Activated CD8-positive, alpha-beta T cell treated with anti-CD3 and anti-CD28 coated beads, Interleukin-2, amount 10 ng/mL, durations not matched to agents 7 days and 5 days (primary cell): ENCODE measurements at places on chromosomes 6 and 20. TPM values are rescaled to one million over a fixed set of nuclear protein-coding genes. Genes with fewer than 3 reads are reported as not detected.

DNA sequence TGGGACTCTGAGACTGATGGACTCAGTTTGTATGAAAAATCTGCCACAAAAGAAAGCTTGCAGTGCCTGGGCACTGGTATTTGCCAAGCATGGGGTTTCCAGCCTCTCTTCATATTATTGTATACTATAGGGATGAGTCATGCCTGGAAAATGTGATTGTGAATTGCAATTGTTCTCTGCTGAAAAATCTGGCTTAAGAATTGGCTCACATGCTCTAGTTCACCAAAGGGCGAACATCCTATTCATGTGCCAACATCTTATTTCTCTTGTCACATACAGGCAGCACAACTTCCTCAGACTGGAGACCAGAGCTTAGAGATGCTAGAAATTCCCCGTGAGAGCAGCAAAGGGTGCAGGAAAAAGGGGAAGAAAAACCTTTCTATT lies 103.6 kb upstream of the KCNK16 start:
- H3K27ac ChIP-seq: no peak overlapping the region
- H3K4me1 ChIP-seq: no peaks in the 10 kb centered on the region
- DNase-seq: no peak
- H3K27me3 ChIP-seq: peaks cover 2% of the 10 kb centered on the region
- no peaks in the 10 kb centered on the region for H3K36me3 ChIP-seq

GRCh38 chr6:15431762-15432483 lies 186.1 kb downstream of the JARID2 start:
- no peak for DNase-seq
- H3K36me3 ChIP-seq: peaks cover 41% of the 10 kb centered on the region
- H3K27me3 ChIP-seq: no peaks in the 10 kb centered on the region
- no peak overlapping the region for H3K4me3 ChIP-seq
- peak overlapping the region; percentile 61 for H3K27ac ChIP-seq
- H3K4me1 ChIP-seq: peaks cover 84% of the 10 kb centered on the region

DNA sequence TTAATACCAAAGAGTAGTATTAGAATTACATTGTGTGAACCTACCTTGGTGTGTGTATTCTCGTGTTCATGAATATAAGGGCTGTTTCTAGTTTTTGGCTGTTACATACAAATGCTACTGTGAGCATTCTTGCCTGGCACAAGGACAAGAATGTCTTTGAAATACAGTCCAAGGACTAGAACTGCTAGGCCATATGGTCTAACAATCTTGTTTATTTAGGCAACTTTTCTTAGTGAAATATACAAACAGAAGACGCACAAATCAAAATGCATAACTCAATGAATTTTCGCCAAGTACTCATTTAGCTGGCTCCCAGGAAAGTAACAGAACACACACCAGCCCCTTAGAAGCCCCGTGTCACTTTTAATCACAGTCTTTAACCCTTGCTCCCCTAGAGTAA lies 28.5 kb downstream of the KDM1B start:
- no peaks in the 10 kb centered on the region for H3K27me3 ChIP-seq
- no peak for DNase-seq
- H3K36me3 ChIP-seq: peaks cover 5% of the 10 kb centered on the region
- H3K27ac ChIP-seq: no peak overlapping the region
- no peak overlapping the region for H3K4me3 ChIP-seq

DNA sequence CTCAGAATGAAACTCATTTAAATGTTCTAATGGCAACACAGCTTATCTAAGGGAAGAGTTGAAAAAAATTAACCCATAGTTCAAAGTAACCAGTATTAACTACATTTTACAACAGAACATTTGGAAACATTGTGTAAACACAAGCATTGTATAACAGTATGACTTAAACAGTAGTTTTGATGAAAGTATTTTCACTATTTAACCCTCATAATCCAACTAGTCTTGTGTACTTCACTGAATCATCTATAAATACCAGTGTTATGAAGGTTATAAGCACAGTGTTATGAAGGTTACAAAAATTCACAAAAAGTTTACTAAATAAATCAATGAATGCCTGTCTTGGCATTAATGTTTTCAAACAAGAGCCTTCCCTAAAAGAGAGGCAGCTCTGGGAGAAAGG lies 66.5 kb downstream of the REV3L start:
- H3K27me3 ChIP-seq: no peaks in the 10 kb centered on the region
- DNase-seq: no peak
- no peak overlapping the region for H3K27ac ChIP-seq
- no peaks in the 10 kb centered on the region for H3K4me1 ChIP-seq
- peaks cover 3% of the 10 kb centered on the region for H3K36me3 ChIP-seq

DNA sequence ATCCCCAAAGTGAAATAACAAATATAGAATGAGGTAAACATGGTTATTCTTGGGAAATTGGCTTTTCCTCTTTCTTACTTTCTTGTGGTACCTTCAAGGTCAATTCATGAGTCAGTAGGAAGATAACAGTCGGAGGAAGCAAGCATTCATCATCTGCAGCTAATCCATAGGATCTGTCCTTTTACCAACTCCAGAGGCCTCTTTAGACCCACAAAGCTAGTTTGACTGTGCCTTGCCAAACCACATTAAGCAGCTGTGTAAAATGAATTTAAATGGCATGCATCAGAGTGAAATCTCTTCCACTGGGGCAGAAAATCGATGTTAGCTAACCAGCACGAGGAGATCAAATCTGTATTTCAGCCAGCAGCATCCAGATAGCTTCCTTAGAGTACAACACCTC lies 171.3 kb downstream of the TMEM242 start:
- H3K4me3 ChIP-seq: no peak overlapping the region
- H3K27ac ChIP-seq: no peak overlapping the region
- no peaks in the 10 kb centered on the region for H3K27me3 ChIP-seq
- H3K36me3 ChIP-seq: peaks cover 17% of the 10 kb centered on the region
- no peak for DNase-seq
- peaks cover 6% of the 10 kb centered on the region for H3K4me1 ChIP-seq

- H3K4me3 ChIP-seq: no peak overlapping the region
- H3K4me1 ChIP-seq: peaks cover 7% of the 10 kb centered on the region
- no peaks in the 10 kb centered on the region for H3K27me3 ChIP-seq
- H3K27ac ChIP-seq: no peak overlapping the region
These were observed 5.1 kb downstream of the BLOC1S5 start for GRCh38 chr6:8059129-8059528.

DNA sequence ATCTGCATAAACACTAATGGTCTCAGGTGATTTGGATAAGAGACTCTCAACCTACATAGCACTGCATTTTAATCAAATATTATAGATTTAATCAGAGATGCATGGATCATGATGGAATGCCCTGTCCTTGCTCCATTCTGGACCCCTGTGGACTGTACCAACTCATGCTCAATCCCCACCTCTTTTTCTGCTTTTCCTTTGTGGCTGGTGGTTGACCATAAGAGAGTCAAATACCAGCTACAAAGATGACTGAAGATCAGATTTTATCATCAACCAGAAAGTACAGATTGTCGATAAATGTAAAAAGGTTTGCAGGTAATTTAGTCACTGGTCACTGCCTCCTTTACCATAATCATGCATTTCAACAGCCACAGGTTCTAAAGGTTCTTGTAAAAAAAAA lies 116.2 kb downstream of the ME1 start:
- H3K27ac ChIP-seq: no peak overlapping the region
- no peaks in the 10 kb centered on the region for H3K36me3 ChIP-seq
- DNase-seq: no peak

GRCh38 chr20:10596710-10597121 lies 77.1 kb downstream of the JAG1 start:
- H3K27ac ChIP-seq: no peak overlapping the region
- peaks cover 2% of the 10 kb centered on the region for H3K36me3 ChIP-seq
- H3K4me1 ChIP-seq: peaks cover 3% of the 10 kb centered on the region
- no peak for DNase-seq
- no peak overlapping the region for H3K4me3 ChIP-seq
- no peaks in the 10 kb centered on the region for H3K27me3 ChIP-seq

DNA sequence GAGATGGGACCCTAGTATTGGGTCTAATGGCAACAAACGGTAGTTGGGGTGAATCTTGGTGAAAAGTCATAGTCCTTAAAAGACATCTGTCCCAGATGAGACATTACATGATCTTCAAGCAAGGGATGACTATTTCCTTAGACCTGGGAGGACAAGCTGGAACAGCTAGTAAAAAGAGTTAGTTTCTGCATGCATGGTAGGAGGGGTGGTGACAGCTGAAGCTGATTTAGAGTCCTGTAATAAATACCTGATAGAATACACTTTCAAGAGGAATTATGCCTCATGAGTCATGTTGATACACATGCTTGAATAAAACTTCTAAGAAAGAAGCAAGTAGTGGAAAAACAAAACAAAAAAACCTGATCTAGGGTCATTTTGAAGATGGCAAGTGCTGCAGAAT lies 247.4 kb downstream of the CD109 start:
- H3K27ac ChIP-seq: no peak overlapping the region
- H3K27me3 ChIP-seq: no peaks in the 10 kb centered on the region

DNA sequence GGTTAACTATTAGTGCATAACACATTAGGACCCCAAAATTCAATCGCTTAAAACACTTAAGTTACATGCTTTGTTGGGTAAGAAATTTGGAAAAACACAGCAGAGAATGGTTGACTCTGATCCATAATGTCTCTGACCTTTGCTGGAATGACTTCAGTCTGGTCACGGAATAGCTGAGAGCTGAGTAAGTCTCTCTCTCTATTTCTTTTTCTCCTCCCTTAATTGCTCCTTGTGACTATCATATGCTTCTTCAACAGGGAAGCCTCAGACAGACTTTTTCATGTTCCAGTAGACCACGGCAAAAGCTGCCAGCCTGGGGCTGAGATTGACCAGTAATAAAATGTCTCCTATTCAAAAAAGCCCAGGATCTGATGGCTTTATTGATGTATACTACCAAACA lies 4.8 kb downstream of the OR12D1 start:
- DNase-seq: no peak
- H3K27me3 ChIP-seq: peaks cover 20% of the 10 kb centered on the region
- H3K27ac ChIP-seq: no peak overlapping the region
- H3K4me3 ChIP-seq: no peak overlapping the region
- no peaks in the 10 kb centered on the region for H3K36me3 ChIP-seq

DNA sequence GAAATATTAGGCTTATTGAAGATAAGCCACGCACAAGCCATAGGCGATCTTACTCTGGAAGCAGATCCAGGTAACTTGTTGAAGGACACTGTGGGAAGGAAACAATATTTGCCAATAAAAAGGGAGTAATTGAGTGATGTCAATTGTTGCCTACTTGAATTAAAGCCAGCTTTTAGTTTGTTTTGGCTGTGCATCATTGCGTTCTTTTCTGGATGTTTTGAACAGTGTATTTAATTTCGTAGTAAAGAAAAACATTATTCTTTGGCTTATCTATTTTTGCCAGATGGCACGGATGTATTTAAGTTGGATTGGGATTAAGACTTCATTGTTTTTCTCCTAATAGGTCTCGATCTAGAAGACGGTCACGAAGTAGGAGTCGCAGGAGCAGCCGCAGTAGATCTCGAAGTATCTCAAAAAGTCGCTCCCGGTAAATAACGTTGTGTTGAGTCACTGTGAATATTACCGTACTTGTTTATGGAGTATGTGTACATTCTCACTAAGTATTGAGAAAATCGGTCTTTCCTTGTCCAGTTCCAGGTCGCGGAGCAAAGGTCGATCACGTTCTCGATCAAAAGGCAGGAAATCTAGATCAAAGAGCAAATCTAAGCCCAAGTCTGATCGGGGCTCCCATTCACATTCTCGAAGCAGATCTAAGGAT lies 2.6 kb downstream of the SRSF6 start:
- peaks cover 58% of the 10 kb centered on the region for H3K36me3 ChIP-seq
- no peak for DNase-seq
- H3K27ac ChIP-seq: peak overlapping the region; percentile 49
- peaks cover 40% of the 10 kb centered on the region for H3K4me1 ChIP-seq

GRCh38 chr20:58650181-58650775 lies 805 bp upstream of the STX16 start:
- H3K4me1 ChIP-seq: peaks cover 9% of the 10 kb centered on the region
- H3K27ac ChIP-seq: peak overlapping the region; percentile 99
- H3K4me3 ChIP-seq: peak overlapping the region; percentile 99
- H3K27me3 ChIP-seq: no peaks in the 10 kb centered on the region
- peaks cover 25% of the 10 kb centered on the region for H3K36me3 ChIP-seq
- DNase-seq: no peak

- H3K27ac ChIP-seq: no peak overlapping the region
- no peaks in the 10 kb centered on the region for H3K36me3 ChIP-seq
- H3K27me3 ChIP-seq: peaks cover 20% of the 10 kb centered on the region
These were observed 128.6 kb downstream of the UNC5CL start for GRCh38 chr6:40910260-40910893.

- H3K4me3 ChIP-seq: no peak overlapping the region
- H3K36me3 ChIP-seq: no peaks in the 10 kb centered on the region
- H3K27me3 ChIP-seq: no peaks in the 10 kb centered on the region
- no peaks in the 10 kb centered on the region for H3K4me1 ChIP-seq
- no peak for DNase-seq
These were observed 53.3 kb upstream of the PRL start for GRCh38 chr6:22350109-22350508.

DNA sequence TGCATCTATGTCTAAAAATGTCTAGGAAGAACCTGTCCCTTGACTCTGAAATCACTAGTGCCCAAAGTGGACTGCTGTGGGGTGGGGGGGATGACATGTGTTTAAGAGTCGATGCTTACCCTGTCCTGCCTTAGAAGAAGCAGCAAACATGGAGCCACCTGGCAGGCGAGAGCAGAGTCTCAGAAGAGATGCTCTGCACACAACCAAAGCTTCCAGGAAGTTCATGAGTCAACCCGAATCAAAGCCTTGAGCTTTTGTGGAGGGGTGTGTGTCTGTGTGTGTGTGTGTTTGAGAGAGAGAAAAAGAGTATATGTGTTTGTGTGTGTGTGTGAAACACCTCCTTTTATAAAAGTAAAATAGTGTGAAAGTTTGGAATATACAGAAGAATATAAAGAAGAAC lies 269.9 kb downstream of the ALDH8A1 start:
- no peak for DNase-seq
- H3K4me1 ChIP-seq: no peaks in the 10 kb centered on the region
- H3K36me3 ChIP-seq: no peaks in the 10 kb centered on the region
- no peak overlapping the region for H3K27ac ChIP-seq

ENPP3 gene
- total RNA-seq: 0.11 TPM

AHI1 gene
- 13.8 TPM for total RNA-seq

ANKRD6 gene
- total RNA-seq: 9.1 TPM

TFEB gene
- 18.5 TPM for total RNA-seq

NR2E1 gene
- total RNA-seq: not detected

GDAP1L1 gene
- not detected for total RNA-seq

ARFGEF3 gene
- 0.08 TPM for total RNA-seq

CLPSL2 gene
- total RNA-seq: not detected

RBM38 gene
- total RNA-seq: 53.8 TPM

PPP1R3D gene
- 6.7 TPM for total RNA-seq

CST9L gene
- not detected for total RNA-seq

FBXO9 gene
- 56.8 TPM for total RNA-seq

RBM39 gene
- 333 TPM for total RNA-seq

ZC2HC1B gene
- total RNA-seq: not detected
